AML-193 (cell line): ENCODE measurements at places on chromosomes 16 and 17.

DNA sequence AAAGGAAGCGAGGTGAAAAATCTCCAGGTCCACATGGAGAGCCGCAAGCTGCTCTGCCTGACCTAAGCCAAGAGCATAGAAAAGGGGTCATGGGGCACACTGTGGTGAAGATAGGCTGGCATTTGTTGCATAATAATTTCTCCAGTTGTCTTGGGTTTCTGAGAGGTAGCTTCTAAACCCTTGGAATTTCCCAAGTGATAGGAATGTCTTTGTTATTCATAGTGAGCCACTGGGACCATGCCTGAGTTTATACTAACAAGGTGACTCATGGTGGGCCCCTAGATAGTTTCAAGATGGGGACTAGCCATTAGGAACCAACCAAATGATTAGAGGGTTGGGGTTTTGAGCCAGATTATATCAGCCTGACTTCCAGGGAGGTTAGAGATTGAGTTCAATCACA is 25.6 kb downstream of the SOST start:
- DNase-seq: no peak

DNA sequence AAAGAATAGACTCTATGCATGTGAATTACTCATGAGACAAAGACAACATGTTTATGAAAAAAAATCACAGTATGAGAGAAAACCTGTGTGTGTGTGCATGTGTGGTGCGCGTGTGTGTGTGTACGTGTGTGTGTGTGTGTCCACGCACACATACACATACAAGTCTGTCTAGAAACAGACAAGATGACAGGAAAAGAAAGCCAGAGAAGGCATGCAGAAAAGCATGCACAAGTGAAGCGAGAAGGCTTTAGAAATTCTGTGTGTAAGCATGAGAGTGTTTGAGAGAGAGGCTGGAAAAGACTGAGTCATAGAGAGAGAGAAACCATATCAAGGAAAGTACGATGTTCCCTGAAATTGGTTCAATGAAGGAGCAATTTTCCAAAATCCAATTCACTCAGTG is 566.4 kb upstream of the C16orf82 start:
- DNase-seq: no peak

DNA sequence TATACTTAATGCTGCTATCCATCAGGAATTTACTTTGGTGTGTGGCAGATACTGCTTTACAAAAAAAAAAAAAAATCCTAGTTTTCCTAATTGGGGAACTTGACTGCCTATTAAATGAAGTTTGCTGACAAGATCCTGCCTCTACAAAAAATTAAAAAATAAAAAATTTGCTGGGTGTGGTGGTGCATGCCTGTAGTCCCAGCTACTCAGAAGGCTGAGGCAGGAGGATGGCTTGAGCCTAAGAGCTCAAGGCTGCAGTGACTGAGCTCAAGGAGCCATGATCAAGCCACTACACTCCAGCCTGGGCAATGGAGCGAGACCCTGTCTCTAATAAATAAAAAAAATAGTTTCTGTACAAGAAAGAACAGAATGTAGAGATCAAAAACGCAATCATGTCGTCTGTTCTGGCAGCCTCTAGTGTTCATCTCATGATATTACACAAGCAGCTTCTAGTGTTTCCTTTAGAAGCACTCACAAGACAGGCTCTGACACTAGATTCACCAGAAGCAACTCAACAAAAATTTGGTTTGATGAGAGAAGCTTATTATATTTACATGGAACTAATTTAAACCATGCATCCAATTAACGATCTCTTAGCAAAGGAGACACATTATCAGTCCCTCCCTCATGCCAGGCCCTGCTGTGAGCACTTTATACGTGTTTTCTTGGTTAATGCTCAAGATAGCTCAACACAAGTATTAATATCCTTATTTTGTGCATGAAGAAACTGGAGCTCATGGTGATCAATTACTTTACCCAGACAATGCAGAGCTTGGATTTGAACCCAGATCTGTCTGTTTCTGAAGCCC is 6.8 kb upstream of the KRTAP17-1 start:
- DNase-seq: peak; percentile 83

DNA sequence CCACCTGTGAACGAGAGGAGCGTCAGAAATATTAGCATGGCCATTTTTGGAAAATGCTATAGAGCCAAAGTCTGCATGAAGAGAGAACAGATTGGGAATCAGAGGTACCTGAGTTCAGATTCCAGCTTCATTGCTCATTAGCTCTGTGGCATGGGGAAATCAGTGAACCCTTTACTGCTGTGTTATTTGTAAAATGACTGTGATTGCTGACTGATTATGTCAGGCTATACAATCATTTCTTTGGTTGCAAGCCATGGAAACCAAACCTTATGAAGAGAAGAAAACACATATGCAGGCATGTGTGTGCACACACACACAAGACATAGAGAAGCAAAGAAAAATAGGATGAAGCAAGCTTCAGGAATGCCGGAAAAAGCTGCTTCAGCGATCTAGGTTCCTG is 101.4 kb upstream of the HSBP1 start:
- DNase-seq: no peak

- DNase-seq: no peak
Observed at GRCh38 chr17:48155889-48156611, 48.5 kb downstream of the SNX11 start.

- no peak for DNase-seq
Observed at GRCh38 chr16:29192329-29193247, 207.7 kb downstream of the LAT start.

DNA sequence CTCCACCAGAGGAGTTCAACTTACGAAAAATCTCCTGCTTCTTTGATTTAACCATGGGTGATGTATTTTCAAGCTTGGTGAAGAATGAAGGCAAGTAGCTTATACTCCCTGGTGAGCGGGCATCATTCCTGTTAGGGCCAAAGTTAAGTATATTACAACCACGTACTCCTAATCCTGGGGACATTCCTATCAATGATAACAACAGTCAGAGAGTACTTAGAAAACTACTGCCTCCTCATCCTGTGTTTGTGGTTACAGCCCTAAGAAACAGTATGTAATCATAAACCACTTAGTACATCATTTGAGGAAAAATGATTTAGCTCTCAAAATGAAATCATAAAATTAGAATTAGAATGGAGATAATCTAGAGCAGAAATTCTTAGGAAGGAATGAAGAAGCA is 47.3 kb downstream of the TTC19 start:
- DNase-seq: no peak

- no peak for DNase-seq
Observed at GRCh38 chr16:85989863-85990643, 91.1 kb downstream of the IRF8 start.

GRCh38 chr17:82913304-82914043 is 73.7 kb upstream of the ZNF750 start:
- peak; percentile 9 for DNase-seq

GRCh38 chr17:79042421-79043190 is 18.6 kb downstream of the C1QTNF1 start:
- peak; percentile 56 for DNase-seq

GRCh38 chr17:69287168-69287567 is 39.8 kb downstream of the ABCA5 start:
- no peak for DNase-seq

DNA sequence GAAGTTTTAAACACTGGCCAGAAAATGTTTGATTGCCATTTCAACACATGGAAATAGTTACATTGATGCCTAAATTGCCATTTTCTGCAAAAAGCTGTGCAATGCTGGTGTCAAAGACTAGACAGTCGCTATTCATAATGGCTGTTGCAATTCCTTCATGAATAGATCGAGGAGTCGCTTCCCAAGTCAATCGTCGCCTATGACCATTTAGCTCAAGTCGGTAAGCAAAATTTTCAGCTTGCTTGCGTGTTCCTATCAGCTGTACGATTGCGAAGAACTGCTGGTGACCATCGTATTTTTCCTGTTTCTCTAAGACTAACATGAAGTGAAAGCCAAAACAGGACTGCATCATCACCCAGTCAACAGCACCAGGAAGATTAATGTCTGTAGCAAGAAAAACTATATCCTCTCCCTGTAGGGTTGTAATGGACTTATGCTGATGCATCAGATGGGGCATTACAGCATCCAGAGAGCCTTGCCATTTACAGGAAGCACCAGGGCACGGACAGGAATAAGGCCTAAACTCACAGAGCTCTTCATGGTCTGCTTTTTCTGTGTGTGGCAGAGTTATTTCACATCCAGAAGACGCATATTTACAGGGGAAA is 23.6 kb downstream of the SIAH1 start:
- no peak for DNase-seq

GRCh38 chr17:47297661-47298400 is 25.9 kb upstream of the EFCAB13 start:
- DNase-seq: no peak

GRCh38 chr16:83705856-83706255 is 101.9 kb upstream of the HSBP1 start:
- no peak for DNase-seq

GRCh38 chr16:11481987-11482386 is 104.7 kb downstream of the LITAF start:
- no peak for DNase-seq

DNA sequence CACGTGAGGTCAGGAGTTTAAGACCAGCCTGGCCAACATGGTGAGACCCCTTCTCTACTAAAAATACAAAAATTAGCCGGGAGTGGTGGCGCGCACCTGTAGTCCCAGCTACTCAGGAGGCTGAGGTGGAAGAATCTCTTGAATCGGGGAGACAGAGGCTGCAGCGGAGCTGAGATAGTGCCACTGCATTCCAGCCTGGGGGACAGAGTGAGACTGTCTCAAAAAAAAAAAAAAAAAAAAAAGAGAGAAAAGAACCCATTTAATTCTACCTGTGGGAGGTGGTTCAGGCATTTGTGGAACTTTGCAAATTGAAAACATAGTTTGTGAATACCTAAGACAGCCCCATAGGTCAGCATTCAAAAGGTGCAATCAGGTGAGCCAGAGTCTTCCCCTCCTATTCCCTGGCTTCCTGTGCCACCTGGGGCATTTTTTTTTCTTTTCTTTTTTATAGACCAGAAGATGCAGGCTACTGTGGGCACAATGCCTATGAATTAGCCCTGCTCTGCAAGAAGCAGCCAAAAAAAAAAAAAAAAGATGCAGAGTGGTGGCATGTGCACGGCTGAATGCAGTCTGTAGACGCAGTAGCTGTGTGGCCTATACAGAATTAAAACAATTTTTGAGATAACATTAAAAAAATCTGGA is 9.1 kb upstream of the SOCS3 start:
- no peak for DNase-seq

- no peak for DNase-seq
Observed at GRCh38 chr17:9403257-9403656, 172.4 kb downstream of the STX8 start.

DNA sequence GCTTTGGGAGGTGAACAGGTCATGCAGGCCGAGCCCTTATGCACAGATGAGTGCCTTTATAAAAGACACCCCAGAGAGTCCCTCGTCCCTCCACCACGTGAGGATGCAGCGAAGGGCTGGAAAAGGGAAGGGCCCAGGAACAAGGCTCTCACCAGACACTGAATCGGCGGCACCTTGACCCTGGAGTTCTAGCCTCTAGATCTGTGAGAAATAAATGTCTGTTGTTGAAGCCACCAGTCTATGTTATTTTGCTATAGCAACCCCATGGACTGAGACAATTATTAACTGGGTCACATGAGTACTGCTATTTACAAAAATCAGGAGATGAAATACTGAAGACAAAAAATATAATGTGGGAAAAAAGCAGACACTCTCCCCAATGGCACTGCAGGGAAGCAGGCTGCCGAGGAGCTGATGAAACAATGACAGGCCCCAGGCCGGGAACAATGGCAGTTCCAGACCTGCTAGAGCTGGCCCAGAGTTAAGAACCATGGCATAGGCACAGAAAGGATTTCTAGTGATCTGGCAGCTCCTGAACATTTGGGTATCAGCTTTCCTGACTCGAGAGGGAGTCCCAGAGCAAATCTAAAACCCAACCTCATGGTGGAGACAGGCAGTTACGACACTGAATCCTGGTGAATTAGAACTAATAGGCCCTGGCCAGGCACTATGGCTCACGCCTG is 17.8 kb upstream of the GGA2 start:
- no peak for DNase-seq

DNA sequence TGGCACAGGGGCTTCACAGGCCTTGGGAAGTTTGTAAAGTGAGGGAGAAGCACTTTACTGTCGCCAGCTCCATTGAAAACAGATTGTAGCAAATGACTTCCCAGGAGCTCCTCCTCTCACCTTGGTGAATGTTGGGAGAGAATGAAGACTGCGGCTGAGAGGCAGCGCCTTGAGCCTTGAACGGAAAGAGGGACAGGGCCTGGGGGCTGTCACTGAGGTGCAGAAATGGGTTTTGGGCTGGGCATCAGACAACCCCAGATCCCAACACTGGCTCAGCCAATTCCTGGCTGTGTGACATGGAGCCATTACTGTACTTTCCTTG is 603 bp upstream of the MRTFB start:
- no peak for DNase-seq

- DNase-seq: no peak
Observed at GRCh38 chr17:56679115-56679776, 85.7 kb downstream of the NOG start.

DNA sequence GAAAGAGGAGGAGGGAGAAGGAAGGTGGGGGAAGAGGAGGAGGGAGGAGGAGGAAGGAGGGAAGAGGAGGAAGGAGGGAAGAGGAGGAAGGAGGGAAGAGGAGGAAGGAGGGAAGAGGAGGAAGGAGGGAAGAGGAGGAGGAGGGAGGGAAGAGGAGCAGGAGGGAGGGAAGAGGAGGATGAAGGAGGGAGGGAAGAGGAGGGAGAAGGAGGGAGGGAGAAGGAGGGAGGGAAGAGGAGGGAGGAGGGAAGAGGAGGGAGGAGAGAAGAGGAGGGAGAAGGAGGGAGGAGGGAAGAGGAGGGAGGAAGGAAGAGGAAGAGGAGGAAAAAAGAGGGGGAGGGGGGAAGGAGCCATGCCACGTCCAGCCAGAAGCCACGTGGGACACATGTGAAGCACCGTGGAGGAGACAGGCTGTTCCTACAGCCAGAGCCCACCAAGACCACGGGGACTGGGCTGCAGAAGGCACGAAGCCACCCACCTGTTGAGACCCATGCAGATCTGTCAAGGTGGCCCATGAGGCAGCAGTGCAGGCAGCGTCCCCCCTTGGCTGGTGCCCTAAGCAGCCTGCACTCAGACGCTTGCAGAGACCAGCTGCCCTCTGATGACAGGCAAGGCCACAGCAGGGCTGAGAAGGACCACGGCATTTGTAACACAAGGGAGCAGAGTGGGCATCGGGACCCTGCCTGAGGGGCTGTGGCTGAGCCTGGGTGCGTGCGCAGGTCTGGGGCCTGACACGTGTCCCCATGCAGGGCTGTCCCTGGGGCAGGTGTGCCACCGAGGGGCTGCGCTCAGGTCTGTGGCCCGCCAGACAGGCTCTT is 10.3 kb downstream of the NDUFAF8 start:
- DNase-seq: no peak

DNA sequence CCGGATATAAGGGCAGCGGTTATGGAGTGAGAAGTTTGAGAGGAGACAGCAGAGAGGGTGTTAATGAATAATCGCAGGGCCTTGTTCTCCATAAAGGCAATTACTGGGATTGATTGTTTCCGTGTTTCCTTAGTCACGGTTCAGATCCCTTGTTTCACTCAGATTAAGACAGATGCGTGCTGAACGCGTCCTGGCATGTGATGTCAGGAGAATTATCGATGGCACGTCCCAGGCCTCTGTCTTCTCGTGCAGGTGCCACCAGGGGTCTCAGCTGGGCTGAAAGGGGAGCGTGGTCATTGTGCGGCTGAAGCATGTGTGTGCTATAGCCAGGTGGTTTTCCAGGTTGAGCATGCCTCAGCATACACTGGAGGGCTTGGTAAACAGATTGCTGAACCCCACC is 142.4 kb upstream of the NOL11 start:
- no peak for DNase-seq
